Stimulated activated CD4-positive, alpha-beta T cell treated with anti-CD3 and anti-CD28 coated beads, TNF-alpha, amount 100 ng/mL, for 4 hours (primary cell): ENCODE measurements at places on chromosomes 11 and 22.

DNA sequence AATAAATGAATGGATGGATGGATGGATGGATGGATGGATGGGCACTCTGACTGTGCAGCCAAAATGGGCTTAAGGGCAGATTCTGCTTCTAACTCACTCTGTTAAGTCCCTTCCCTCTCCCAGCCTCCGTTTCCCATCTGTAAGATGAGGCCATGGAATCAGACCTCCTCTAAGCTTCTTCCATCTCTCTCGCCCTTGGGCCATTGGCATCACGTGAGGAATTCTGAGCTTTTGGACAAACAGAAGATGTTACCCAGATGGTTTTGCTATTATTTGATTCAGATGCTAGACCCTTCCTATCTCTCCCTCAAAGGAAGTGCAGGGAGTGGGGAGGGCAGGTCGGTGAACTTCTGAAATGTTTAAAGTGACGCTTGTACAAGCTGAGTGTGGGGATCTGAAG lies 4.0 kb upstream of the CYTH4 start:
- no peak for DNase-seq

DNA sequence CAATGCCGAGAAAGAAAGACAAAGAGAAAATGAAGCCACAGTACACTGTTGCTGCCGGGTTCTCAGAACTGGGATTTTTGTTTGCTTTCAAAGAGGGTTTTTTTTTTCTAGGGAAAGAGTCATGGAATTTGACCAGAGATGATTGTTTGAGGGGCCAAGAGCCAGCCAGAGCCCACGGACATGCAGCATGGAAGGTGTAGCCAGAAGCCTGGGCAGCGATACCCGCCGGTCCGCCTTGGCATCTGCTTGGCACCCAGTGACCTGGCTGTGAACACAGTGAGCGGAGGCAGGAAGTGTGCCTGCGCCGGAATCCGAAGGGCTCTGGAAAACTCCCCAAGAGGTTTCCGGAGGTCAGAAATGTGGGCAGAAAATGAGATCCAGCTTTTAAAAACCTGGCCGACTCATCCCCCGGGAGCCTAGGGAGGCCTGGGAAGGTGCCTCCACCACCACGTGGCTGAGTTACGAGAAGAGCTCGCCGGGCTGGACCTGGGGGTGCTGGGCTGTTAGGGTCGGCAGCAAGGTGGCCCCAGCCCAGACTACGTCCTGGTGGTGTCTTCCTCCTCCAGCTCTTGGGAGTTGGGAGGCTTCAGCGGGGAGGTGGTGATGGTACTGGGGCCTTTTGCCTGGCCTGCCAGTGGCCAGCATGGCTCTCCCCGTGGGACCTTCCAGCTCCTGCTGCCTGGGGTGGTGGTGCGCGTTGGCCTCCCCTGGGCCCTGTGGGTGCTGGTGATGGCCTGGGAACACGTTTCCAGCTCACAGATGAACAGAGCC lies 61.6 kb upstream of the PPARA start:
- DNase-seq: no peak

- DNase-seq: no peak
Observed at GRCh38 chr11:8063324-8063723, 17.7 kb upstream of the TUB start.

DNA sequence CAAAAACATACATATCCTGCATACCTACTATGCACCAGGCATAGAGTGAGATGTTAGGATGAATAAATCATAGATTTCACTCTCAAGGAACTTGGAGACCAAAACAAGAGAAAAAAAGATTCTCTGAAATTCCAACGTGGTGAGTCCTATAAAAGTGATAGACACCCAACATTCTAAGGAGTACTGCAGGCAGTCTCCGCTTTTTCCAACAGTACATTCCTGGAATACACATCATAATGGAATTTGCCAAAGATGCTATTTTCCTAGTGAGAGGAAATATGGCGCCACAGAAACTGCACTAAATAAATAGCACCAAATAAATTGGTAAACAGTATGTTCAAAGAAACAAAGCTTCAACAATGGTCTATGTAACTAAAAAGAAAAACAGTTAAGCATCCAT lies 6.0 kb downstream of the TMEM123 start:
- no peak for DNase-seq

- DNase-seq: no peak
Observed at GRCh38 chr11:75465701-75466531, 32.9 kb upstream of the KLHL35 start.

DNA sequence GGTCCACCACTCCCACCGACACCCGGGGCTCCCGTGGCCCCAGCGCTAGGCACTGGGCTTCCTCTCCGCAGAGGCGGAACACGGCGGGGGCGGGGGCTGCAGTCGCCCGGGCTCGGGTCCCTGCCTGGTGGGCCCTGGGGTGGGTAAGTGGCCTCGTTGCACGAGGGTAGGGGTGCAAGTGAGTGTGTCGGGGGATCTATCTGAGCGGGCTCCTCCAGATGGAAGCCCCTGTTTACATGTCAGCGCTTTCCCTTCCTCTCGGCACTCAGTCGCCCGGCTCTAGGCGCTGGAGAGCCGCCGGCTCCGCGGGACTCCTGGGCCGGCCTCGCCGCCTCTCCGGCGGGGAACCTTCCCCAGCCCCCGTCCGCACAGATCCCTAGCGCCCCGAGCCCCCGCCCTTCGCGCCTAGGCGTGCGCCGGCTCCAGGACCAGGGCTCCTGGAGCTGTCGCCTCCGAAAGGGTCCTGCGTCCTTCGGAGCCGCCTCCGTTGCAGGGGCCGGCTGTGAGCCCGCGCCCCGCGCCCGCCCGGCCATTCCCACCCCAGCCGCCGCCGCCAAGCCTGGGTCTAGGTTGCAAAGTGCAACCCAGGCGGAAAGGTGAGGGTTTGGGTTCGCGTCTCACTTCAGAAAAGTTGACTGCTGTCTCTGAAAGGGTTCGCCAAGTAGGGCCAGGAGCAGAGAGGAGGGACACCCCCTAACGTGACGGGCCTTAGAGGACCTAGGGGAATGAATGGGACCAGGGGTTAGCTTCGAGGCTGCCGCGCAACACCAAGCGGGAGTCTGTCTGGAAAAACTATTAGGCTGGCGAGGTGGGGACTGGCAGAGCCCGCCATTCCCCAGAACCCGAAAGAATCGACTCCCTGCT lies 978 bp downstream of the FLI1 start:
- DNase-seq: no peak
